ENCODE measurements at places on chromosomes 11 and 22.

DNA sequence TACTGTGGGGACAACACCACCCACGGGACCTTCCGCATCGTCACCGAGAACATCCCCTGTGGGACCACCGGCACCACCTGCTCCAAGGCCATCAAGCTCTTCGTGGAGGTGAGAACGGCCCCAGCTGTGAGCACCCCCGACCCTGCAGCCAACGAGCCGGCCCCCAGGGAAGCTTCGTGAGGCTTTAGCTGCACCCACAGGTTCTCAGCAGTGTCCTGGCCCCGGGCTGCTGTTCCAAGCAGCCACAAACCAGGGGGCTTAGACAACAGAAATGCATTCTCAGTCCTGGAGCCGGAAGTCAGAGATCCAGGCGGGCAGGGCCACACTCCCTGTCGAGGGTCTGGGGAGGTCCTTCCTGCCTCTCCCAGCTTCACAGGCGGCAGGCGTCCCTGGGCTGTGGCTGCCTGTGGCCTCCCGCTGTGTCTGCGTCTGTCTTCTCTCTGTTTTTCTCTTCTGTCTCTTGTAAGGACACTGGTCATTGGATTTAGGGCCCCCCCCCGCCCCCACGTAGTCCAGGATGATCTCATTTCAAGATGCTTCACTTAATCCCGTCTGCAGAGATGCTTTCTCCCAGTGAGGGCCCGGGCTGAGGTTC lies 12.5 kb downstream of the MUC5B start:
- DNase-seq, result peak; percentile 72

- DNase-seq, result no peak
Measured at GRCh38 chr11:113647108-113647507, 59.0 kb downstream of the TMPRSS5 start.

- no peak for DNase-seq
Measured at GRCh38 chr11:117519590-117519989, 191.9 kb downstream of the CEP164 start.

DNA sequence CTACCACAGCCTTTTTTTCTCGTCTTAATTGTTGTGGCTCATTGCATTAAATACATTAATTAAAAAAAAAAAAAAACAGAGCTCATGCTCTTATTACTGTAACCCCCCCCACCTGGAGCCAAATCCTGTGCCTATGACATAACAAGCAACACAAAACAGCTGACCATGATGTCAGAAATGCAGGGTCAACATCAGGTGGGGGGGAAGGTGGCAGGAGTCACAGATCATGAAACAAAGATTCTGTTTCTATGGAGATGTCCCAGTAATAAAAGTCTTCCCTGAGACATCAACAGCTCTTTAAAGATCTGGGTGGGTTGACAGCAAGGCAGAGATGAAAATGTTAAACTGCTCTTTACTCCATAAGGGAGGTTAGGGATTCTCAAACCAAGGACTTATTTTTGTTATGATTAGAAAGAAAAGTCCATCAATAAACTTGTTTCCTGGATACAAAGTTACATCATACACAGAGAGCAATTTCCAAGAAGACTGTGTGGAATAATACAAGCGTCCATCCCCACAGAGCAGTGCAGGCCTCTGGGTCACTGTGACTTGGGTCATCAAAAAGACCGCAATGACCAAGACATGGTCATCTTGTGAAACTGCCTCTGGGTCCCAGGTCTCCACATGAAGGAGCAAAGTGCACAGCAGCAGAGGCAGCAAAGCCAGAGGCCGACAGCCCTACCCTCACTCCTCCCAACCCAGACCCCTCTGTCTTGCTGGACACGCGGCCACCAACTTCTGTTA lies 42.7 kb upstream of the CYP2D6 start:
- DNase-seq, result no peak

DNA sequence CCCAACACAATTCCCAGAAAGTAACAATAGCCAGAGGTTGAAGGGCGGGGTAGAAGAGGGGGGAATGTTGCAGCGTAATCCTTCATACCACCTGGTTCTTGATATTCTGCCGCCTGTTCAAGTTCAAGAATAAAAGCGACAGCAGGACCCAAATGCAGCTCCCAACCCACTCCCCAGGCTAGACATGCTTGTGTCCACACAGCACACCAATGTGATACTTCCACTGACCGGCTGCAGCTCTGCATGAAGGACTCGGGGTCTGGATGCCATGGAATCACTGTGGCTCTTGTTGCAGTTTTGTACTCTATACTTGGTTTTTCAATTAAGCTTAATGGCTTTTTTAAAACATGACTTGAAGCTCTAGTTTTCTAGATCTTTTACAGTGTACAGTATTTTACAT lies 6.5 kb downstream of the SRPRA start:
- no peak for DNase-seq

GRCh38 chr22:41752011-41752970 lies 48.2 kb upstream of the CCDC134 start:
- no peak for DNase-seq

- no peak for DNase-seq
Measured at GRCh38 chr11:28822576-28822975, 714.4 kb downstream of the METTL15 start.

- DNase-seq, result no peak
Measured at GRCh38 chr22:48268771-48269552, 1506.5 kb downstream of the TBC1D22A start.

- no peak for DNase-seq
Measured at GRCh38 chr11:122038543-122038942, 77.5 kb downstream of the BLID start.

DNA sequence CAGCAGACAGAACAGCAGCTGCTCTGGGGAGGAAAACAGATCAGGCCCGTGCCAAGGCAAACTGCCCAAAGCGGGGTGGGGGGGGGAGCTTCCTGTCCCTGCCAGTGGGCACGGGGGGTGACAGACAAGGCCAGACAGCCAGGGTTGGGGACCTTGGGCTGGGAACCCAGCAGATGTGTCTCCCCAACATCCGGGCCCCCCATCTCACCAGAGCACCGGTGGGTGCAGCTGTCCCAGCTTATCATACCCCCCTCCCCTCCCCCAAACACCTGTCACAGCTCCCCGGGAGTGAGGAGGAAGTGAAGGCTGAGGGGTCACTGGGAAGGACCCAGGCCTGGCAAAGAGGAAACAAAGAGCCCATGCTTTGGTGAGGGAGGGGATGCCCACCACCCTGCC lies 1.3 kb downstream of the PPP1R14B start:
- DNase-seq, result no peak

DNA sequence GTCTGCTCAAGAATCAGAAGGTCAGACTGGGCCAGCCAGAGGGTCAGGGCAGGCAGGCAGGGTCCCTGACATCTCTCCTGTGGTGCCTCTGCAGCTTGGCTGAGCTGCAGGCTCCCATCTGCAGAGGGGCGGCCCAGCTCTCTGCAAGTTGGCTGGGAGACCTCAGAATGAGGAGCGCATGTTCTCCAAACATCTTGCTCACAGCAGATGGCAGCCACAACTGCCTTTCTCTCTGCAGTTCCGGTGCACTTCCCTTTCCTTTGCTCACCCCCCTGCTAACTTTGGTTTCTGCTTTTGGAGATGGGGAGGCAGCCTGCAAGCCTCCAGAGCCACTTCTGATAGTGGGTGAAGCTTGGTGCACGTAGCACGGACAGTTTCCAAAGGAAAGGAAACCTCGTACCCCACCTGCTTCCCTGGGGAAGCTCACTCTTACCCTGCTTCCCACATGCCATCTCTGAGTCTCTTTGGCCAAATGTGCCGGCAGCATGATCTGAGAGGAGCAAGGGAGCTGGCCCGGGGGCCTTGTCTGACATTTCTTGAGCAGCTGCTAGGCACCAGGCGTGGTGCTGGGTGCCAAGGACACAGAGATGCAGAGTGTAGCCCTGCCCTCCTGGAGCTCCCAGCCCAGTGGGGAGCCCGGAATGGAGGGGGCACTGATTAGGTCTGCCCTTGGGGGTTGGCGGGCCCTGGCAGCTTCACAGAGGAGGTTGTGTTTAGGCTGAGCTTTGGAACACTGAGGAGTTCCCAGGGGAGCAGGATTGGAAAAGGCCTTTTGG lies 18.2 kb downstream of the DAGLA start:
- DNase-seq, result no peak

DNA sequence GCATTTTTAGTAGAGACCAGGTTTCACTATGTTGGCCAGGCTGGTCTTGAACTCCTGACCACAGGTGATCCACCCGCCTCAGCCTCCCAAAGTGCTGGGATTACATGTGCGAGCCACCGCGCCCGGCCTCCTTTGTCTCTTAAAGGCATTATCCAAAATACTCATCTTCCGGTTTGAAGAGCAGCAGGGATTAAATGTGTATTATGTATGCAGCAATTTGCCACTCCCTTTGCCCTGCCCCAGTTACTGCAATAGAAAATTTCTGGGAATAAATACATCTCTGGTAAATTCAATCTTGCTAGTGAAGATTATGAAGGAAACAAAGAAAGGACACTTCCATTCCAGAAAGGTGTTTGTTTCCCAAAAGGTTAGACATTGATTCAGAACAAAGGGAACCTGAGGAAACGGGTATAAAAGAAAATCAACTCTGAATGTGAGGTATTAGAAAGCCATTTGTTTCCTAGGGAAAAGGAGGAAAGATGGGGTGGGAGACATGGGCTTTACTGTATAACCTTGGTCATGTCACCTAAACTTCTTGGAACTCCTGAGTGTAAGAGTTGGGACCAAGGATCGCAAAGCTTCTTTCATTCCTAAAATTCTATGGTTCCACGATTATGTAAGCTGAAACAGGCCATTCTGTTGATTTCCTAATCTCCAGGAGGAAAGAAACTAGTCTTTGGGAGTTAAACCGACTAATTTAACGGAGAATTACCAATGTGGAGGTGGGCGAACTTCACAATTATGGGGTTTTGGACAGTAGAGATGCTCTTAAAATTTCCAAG lies 959 bp upstream of the HIPK3 start:
- DNase-seq, result peak; percentile 8

DNA sequence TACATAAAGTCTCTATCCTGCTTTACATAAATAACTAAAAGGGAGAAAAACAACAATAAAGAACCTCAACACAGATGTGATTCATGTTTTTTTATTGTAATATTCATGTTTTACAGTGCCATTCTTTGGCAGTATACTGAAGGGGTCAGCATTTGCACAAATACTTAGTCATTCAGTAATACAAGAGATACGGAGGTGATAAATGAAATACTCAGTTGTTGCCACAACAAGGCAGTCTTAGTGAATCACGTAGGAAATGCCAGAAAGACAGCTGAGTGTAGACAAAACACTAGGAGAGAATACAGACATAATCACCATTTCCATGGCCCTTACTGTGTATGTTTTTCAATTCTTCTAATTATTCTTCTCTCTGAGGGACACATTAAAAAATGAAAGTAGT lies 910.4 kb downstream of the METTL15 start:
- no peak for DNase-seq

DNA sequence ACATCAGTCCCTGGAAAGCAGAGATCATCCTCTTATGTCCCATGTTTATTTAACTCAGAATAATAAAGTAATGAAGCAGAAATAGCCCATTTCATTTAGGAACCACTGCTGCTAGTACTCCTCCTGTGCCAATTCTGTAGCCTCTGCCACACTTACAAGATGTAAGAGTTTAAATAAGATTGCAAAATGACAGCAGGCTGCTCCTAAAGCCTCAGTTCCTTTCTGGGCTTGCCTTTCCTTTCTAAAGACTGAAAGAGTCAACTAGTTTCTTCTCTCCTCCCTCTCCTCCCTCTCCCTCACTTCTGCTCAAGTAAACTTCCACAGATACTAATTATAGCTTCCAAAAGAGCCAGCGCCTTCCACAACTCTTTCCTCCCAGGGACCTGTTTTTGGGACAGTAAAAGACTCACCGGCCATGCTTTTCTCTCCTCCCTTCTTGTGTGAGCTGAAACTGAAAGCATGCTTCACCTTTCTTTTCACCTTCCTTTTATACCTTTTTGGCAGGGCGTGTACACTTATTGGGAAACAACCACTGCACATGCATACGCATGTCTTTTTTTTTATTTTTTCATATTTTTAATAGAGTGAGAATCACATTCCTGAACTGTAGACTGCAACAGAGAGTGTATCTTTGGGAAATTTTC lies 26.1 kb upstream of the CARD16 start:
- DNase-seq, result no peak

GRCh38 chr11:19430754-19431398 lies 190.1 kb upstream of the E2F8 start:
- DNase-seq, result no peak

GRCh38 chr11:26905368-26905767 lies 88.5 kb upstream of the FIBIN start:
- no peak for DNase-seq

GRCh38 chr11:75028321-75028720 lies 39.6 kb downstream of the NEU3 start:
- no peak for DNase-seq

DNA sequence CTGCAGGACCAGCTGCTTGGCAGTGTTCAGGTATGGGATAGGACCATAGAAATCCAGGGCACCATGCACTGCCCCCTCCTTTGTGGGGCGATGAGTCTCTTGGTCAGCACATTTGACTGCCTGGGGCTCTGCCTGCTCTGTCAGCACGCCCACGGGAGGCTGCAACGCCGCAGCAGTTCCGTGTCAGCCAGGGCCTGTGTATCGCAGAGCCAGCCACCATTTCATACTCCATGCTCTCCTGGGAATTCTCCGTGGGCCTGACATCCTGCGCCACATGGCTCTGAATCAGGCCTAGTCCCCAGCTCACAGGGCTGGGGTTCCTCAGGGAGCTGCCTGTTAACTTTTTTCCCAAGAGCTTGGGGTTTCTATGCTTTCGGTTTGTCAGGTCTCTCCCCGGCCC lies 16.9 kb upstream of the RELT start:
- peak; percentile 45 for DNase-seq

- peak; percentile 44 for DNase-seq
Measured at GRCh38 chr11:13983081-13983751, 20.7 kb downstream of the SPON1 start.

DNA sequence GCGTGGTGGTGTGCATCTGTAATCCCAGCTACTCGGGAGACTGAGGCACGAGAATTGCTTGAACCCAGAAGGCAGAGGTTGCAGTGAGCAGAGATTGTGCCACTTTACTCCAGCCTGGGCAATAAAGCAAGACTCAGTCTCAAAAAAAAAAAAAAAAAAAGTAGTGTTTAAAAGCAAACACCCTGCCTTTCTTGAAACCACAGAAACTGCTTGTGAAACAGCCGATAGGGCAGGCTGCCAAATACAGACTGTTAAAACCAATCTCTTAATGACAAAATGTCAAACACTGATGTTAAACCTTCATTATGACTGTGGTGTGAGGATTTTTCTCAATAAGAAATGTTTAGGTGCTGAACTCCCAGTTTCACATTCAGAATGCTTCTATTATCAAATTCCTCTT lies 27.3 kb downstream of the MARK2 start:
- no peak for DNase-seq

DNA sequence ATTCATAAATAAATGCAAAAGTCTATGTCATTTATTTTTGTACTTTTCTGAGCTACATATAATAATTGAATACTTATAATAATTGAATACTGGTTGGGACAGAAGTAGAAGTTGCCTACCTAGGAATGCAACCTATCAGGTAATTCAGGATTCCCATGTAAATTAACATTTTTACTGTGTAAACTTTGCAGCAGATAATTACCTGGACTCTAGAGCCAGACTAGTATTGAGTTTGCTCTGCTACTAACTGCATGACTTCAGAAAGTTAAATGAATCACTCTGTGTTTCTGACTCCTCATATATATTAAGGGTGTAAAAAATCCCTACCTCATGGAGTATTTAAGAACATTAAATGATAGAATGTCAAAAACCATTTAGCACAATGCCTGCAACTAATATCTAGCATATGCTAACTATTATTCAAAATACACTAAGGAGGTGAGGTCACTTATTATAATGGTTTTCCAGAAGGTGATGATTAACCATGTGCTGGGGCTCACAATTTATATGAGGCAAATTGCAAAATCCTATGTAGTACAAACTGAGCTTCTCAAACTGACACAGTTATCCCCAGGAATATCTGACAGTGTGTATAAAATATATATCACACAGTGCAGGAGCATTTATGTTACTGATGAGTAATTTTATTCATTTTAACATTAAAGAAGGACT lies 138.1 kb upstream of the ANO3 start:
- DNase-seq, result no peak
